NCI-H2081 (cell line): ENCODE measurements at places on chromosomes 11 and 22.

DNA sequence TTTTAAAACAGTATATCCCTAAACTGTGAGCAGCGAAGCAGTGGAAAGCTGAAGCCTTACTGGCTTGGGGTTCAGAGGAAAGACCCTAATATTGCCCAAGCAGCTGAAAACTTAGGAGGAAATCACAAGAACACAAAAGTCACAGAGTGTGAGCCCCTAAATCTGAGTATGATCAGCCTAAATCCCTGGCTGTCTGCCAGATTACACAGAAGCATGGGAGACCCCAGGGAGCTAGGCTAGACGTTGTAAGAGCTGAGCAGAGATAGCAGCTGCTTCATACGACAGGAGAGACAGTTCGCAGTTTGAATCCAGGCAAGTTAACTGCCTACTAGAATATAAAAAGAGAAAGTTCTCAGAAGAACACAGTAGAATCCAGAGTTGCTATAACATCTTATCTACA is 81.2 kb downstream of the PACS1 start:
- DNase-seq = no peak

DNA sequence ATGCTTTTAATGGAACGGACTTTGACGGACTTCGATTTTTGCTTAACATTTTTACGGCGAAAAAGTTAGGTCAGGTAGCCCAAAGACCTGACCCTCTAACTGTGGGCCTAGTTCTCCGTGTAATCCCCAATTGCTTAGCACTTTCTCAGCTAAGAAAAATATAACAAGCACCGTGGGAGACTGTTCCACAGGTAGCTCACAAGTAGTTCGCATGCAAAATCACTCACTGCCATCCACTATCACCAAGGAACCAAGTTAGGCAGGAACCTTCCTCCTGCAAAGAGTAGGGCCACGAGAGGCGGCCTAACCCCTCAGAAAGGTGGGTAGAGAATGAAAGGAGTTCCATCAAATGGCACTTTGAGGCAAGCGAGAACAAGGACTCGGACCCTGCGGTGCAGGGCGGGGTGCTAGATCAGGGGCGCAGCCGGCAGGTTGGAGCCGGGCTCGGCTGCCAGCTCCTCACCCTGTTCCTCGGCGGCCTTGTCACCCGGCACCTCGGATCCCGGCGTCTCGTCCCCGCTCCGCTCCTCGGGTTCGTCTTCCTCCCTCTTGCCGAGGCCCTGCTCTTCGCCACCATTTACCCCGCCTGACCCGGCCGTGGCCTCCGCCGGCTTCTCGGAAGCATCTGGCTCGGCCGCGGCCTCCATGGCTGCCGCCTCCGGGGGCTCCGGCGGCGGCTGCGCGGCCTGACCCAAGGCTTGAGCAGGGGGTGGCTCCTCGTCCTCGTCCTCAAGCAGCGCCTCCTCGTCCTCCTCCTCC is 922 bp downstream of the HNRNPUL2 start:
- peak; percentile 14 for DNase-seq

- no peak for DNase-seq
Measured at GRCh38 chr11:75786101-75786736, 17.6 kb downstream of the DGAT2 start.

DNA sequence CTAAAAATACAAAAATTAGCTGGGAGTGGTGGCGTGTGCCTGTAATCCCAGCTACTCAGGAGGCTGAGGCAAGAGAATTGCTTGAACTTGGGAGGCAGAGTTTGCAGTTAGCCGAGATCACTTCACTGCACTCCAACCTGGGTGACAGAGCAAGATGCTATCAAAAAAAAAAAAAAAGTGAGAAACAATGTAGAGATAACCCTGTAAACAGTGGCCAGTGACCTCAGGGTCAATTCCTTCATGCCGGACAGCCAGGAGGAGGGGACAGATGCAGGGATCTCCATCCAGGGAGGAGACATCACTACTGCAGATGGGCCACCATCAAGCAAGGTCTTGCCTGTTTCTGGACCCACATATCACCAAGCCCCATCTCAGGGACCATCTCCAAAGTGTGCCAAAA is 10.2 kb downstream of the CFL1 start:
- DNase-seq = no peak

DNA sequence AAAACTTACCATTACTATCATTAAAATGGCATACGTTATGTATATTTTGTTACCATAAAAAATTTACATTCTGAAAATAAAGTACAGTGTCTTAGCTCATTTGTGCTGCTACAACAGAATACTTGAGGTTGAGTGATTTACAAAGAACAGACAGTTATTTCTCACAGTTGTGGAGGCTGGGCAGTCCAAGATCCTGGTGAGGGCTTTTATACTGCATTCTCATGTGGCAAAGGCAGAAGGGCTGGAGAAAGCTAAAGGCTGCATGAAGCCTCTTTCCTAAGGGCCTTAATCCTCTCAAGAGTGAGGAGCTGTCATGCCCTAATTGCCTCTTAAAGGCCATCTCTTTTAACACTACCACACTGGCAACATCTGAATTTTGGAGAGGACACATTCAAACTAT is 13.3 kb downstream of the GGTLC2 start:
- no peak for DNase-seq

- no peak for DNase-seq
Measured at GRCh38 chr11:2316963-2317244, 15.1 kb downstream of the TSPAN32 start.

GRCh38 chr11:129252621-129253020 is 60.5 kb upstream of the ARHGAP32 start:
- DNase-seq = no peak

DNA sequence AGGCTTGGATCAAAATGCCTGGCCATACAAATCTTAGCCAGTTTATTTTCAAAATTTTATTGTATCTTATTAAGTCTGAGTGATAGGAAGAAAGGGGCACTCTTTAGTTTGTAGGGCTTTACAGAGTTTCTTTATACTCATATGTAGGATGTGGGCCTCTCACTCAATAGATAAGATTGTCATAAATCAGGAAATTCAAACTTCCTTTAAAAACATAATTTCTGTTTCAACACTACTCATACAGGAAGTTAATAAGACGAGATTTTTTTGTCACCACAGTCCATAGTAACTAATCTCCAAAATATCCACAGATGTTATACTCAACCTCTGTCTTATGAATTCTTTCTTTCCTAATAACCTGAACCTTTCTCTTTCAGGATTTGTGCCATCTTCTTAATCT is 13.3 kb upstream of the OR56B4 start:
- DNase-seq = no peak

DNA sequence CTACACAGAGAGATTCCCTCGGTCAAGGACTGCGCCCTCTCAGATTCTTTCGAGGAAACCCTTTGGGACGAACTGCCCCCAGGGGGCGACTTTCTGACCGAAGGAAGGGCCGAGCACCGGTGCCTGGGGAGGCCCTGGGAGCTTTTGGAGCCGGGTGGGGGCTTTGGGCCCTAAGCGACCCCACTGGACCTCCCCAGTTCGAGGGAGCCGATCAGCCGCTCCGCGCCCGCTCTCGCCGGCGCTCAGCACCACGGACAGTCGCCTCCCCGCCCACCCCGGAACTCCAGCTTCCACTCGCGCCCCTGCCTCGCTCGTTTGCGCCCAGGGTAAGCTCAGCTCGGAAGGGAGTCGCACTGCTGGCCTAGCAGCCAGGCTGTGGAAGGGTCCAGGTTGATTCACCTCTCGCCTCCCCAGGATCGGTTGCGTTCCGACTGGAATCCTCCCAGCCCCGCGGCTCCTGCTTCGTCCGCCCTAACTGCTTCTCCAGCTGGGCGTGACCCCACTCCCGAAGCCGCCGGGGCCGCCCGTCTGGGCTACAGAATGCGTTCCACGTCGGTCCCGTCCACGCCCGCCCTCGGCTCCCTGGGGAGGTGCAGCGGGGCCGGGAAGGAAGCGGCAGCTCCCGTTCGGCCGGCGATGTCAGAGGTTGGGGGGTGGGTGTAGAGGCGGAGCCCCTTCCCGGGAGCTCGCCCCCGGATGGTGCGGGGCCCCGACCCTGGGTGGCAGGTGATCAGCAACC is 428 bp downstream of the SCN3B start:
- DNase-seq = no peak

DNA sequence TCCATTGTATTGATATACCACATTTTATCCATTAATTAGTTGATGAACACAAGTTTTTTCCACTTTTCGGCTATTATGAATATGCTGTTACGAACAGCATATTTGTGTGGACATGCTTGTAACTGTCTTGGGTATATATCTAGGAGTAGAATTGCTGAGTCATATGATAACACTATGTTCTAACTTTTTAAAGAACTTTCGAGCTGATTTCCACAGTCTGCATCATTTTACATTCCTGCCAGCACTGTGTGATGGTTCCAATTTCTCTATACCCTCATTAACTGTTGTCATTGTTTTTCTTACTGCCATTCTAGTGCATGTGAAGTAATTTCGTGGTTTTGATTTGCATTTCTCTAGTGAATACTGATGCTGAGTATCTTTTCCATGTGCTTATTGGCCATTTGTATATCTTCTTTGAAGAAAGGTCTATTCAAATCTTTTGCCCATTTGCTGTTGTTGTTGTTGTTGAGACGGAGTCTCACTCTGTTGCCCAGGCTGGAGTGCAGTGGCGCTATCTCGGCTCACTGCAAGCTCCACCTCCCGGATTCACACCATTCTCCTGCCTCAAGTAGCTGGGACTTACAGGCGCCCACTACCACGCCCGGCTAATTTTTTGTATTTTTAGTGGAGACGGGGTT is 7.4 kb upstream of the RCE1 start:
- no peak for DNase-seq

DNA sequence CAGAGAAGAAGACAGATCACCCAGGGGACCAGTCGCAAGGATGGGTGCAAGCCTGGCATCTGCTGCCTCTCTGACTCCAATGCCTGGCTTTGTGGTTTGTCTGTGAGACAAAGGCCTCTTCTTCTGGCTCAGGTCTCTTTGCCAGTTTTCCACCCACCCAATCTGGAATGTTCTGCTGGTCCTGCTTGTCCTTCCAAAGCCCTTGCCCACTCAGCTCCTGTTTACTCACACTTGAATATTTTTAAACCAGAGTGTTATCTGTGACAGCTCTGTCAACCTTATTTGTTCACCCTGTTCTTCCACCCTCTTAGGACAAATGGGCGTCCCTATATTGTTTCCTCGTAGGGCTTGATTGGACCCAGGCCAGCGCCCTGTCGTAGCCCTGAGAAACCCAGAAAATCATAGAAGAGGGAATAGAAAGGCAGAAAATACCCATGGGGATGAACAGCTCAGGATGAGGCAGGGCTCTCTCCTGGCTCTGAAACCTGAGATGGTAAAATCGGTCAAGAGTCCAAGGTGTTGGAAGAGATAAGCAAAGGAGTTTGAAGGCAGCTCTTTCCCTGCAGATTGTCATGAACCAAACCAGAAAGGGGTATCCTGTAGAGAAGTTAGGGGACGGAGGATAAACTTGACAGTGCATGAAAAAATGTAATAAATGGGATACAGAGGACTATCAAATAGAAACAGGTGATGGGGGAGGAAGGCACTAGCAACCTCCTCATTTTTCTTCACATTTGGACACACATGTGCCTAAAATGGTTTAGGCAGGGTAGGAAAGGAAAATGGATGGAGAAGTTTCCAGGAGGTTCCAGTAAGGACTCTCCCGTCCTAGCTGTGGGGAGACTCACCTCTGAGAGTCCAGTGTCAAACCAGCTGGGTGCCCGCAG is 651 bp downstream of the CRYAB start:
- no peak for DNase-seq

DNA sequence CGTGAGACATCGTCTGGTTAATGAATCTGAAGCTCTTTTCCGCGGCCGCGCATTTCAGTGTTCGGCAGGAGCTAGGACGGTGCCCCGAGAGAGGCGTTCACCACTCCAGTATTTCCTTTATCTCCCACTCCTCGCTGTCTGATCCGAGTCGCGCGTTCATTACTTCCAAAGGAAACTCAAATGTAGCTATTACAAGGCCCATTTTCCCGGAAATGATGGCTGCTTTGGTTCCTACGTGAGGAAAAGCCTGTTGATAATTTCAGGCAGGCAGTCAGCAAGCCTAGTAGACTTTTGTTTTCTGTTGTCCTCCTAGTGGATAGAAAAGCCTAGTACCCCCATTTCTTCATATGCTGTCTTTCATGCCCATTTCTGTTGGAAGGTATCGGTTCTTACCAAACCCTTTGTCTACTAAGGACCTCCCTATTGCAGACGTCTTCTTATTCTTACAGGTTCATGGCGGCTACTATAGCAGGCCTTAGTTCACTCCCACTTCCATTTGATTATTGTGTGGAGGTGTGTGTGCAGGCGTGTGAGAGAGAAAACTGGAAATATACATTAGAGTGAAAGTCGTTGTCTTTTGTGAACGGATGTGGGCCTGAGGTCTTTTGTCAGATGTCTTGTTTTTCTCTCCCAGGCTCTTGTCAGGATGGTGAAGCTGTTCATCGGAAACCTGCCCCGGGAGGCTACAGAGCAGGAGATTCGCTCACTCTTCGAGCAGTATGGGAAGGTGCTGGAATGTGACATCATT is 737 bp downstream of the RBM4 start:
- DNase-seq = no peak

DNA sequence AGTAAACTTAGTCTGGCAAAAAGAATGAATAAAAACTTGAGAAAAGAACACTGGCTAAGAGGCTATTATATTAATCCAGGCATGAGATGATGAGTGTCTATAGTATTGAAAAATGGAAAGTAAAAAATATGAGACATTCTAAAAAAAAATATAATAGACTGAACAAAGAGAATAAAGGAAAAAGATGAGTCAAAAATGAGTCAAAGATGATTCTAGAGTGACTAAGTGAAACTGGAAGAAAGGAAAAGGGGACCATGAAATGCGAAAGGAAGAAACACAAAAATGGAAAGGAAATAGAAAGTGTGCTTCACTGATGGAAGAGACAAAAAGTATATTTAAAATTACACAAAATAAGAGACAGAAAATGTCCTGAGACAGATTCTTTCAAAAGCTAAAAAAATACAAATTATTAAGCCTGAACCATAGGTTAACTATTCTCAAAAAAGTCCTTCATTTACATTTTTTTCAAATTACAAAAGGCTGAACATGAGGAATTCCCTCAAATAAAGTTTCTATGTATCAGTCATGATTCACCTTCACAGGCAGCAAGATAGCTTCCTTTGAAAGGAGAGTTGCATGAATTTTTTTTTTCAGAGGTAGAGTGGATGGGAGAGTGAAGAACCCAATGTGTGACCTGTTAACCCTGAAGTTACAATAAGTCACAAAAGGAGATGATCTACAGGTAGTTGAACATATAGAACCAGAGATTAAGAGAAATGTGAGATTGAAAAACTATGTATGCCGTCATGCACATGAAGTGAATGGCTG is 75.2 kb downstream of the EIF3M start:
- no peak for DNase-seq

- DNase-seq = no peak
Measured at GRCh38 chr22:33565580-33565995, 354.7 kb downstream of the LARGE1 start.

DNA sequence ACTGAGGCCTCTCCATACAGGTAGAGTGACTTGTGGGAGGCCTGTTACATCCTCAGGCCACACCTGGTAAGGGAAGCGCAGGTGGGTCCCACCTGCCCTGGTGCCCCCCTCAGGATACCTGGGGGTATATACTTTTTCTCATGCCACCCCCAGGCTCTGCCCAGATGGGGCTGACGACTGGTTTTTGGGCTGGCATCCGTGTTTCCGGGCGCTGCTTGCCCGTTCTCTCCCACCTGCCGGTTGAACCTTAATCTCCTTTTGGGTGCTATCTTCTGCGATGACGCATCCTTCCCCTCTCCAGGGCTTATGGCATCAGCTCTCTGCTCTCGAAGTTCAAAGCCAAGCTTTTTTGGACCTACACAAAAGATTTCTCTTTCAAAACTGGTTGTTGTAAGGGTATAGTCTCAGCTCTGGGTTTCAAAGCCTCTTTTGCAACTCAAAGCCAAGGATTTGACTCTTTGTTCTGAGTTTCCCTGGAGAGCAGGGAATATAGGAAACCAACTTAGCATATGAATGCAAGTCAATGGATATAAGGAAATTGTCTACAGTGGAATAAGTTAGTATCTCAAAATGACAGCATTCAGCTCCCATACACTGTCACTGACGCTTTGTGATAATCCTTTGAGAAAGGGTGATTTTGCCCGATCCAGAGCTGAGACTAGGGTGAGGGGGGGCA is 8.6 kb upstream of the LRRC10B start:
- DNase-seq = no peak
